H1 (cell line): ENCODE measurements at places on chromosomes 6 and 20. TPM values are rescaled to one million over a fixed set of nuclear protein-coding genes. Genes with fewer than 3 reads are reported as not detected.

The ACSS1 gene
- total RNA-seq, result 2.2 and 2.6 TPM in 2 replicates

The BANF2 gene
- not detected in 2 replicates for total RNA-seq

DNA sequence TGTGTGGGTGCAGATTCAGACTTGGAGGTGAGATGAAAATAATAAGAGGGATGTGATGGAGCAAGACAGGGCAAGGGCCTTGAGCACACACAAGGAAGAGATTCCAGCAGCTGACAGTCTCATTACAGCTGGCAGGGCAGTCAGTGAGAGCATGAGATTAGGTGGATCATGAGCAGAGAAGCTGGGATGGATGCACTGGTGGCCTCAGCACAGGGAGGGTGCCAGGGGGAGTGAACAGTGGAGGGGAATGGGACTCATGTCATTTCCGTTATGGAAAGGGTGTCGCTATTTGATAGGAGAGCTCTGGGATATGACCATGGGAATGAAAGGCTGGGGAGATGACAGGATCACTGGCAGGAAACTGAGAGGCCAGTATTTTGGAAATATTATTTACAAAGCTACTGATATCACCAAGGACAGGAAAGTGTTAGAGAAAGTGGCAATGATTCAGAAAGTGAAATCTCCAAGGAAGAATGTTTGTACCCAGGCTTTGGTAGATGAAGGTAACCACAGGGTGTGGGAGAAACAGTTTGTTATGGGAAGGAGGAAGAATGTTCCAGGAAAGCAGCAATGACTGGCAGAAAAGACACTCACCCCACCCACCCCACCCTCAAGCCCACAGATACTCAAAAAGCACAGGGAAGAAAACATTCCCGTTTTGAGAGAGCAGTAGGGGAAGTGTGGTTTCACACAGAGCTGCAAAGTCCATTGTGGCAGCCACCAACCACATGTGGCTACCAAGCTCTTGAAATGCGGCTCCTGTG, 214.7 kb upstream of the PROKR2 start:
- no peak overlapping the region for H3K27ac ChIP-seq
- DNase-seq, result no peak
- H3K27me3 ChIP-seq, result no peaks in the 10 kb centered on the region
- no peaks in the 10 kb centered on the region for H3K4me1 ChIP-seq
- no peaks in the 10 kb centered on the region for H3K36me3 ChIP-seq

DNA sequence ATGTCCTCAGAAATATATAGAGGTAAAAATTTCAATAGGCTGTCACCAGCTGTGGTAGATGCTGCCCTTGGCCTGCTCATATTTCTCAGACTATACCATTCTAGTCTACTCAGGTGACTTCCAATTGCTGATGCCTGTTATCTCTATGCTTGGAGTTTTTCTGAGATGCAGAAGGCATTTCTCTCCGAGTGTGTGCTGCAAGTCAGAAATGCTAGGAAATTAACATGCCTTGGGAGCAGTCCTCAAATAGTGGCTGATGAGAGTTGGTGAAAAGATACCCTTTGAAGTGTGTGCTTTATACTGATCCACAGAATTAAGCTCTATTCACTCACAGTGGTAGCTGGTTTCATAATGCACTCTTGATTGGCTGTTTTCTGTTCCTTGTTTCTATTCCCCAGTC, 43.2 kb upstream of the PKIB start:
- no peaks in the 10 kb centered on the region for H3K4me1 ChIP-seq
- DNase-seq, result no peak
- H3K36me3 ChIP-seq, result no peaks in the 10 kb centered on the region
- no peak overlapping the region for H3K27ac ChIP-seq

GRCh38 chr6:34568341-34569201, 12.4 kb upstream of the SPDEF start:
- H3K27me3 ChIP-seq, result no peaks in the 10 kb centered on the region
- H3K36me3 ChIP-seq, result no peaks in the 10 kb centered on the region
- DNase-seq, result no peak
- no peak overlapping the region for H3K27ac ChIP-seq

The ZBP1 gene
- not detected in 2 replicates for total RNA-seq

GRCh38 chr6:32424589-32425300, 14.9 kb upstream of the HLA-DRA start:
- no peak overlapping the region for H3K4me3 ChIP-seq
- no peaks in the 10 kb centered on the region for H3K27me3 ChIP-seq
- H3K27ac ChIP-seq, result no peak overlapping the region
- no peaks in the 10 kb centered on the region for H3K36me3 ChIP-seq

- no peak for DNase-seq
- no peak overlapping the region for H3K4me3 ChIP-seq
- no peaks in the 10 kb centered on the region for H3K27me3 ChIP-seq
These were observed 59.8 kb downstream of the SHPRH start for GRCh38 chr6:145904391-145904790.

The CLVS2 gene
- 0.67 and 0.73 TPM in 2 replicates for total RNA-seq

DNA sequence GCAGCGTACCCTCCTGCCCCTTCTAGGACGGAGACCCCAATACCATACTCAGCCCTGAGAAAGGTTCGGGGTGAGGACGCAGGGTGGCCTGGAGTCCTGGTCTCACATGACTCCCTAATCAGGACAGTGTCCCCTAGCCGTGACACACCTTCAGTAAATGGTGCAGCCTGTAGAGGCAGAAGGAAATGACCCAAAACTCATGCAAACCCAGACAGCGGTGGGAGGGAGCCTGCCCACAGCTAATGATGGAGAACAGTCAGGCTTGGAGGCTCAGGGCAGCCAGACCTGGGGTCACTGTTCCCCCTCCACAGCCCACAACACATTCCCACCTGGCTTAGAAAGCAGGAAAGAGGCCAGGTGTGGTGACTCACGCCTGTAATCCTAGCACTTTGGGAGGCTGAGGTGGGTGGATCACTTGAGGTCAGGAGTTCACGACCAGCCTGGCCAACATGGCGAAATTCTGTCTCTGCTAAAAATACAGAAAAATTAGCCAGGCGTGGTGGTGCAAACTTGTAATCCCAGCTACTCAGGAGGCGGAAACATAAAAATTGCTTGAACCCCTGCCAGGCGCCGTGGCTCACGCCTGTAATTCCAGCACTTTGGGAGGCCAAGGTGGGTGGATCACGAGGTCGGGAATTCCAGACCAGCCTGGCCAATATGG, 8.8 kb upstream of the HMGA1 start:
- H3K4me1 ChIP-seq, result peaks cover 35% of the 10 kb centered on the region
- no peak for DNase-seq
- no peaks in the 10 kb centered on the region for H3K27me3 ChIP-seq
- H3K27ac ChIP-seq, result peak overlapping the region; percentile 80

DNA sequence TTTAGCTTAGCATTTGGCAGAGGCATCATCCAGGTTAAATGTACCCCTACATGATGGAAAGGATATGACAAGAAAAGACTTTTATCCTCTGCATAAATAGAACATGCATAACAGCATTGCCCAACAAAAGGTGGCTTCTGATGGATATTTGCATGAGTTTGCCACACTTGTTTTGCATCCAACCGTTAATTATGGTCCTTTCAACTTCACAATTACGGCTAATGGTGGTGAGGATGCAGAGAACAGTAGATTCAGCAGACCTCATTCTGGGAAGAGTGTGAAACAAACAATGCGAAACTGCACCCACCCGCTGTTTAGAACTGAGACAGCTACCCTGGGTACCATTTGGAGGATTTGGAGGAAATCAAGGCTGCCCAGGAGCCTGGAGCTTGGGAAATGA, 690.9 kb upstream of the CHD6 start:
- H3K27ac ChIP-seq, result no peak overlapping the region
- no peak overlapping the region for H3K4me3 ChIP-seq
- H3K36me3 ChIP-seq, result no peaks in the 10 kb centered on the region
- no peaks in the 10 kb centered on the region for H3K27me3 ChIP-seq

DNA sequence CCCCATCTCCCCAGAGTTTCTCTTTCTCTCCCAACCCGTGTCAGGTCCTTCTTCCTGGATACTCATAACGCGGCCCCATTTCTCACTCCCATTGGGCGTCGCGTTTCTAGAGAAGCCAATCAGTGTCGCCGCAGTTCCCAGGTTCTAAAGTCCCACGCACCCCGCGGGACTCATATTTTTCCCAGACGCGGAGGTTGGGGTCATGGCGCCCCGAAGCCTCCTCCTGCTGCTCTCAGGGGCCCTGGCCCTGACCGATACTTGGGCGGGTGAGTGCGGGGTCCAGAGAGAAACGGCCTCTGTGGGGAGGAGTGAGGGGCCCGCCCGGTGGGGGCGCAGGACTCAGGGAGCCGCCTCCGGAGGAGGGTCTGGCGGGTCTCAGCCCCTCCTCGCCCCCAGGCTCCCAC, at the start of gene HLA-F:
HLA-F (plus strand) TSS at position 173 of the 404 bp plus-strand sequence; CDS start at position 203, 30 bp downstream.
- H3K4me3 ChIP-seq, result peak within 1 kb of the TSS; percentile 68
- DNase-seq, result peak; percentile 83
- H3K27me3 ChIP-seq, result peaks cover 33% of the 10 kb centered on the region
- no peaks in the 10 kb centered on the region for H3K36me3 ChIP-seq
- no peak within 1 kb of the TSS for H3K27ac ChIP-seq
- peaks cover 6% of the 10 kb centered on the region; the same call in 1 of the 2 replicates for H3K4me1 ChIP-seq

- no peak overlapping the region for H3K4me3 ChIP-seq
- DNase-seq, result no peak
- peaks cover 2% of the 10 kb centered on the region for H3K4me1 ChIP-seq
- no peak overlapping the region for H3K27ac ChIP-seq
- no peaks in the 10 kb centered on the region for H3K36me3 ChIP-seq
- no peaks in the 10 kb centered on the region for H3K27me3 ChIP-seq
These were observed 3.1 kb downstream of the TRAPPC3L start for GRCh38 chr6:116542426-116542825.

- 0 out of 2 replicates have a peak, but pooled peaks cover 4% of the 10 kb centered on the region for H3K4me1 ChIP-seq
- no peak for DNase-seq
- no peaks in the 10 kb centered on the region for H3K27me3 ChIP-seq
- H3K36me3 ChIP-seq, result no peaks in the 10 kb centered on the region
- no peak overlapping the region for H3K4me3 ChIP-seq
These were observed 740 bp downstream of the TRIM15 start for GRCh38 chr6:30163918-30164654.

- H3K4me1 ChIP-seq, result no peaks in the 10 kb centered on the region; the same call in 1 of the 2 replicates
- H3K27ac ChIP-seq, result no peak overlapping the region
- no peaks in the 10 kb centered on the region for H3K27me3 ChIP-seq
- H3K4me3 ChIP-seq, result no peak overlapping the region
These were observed 116.5 kb downstream of the SCML4 start for GRCh38 chr6:107707346-107708275.

DNA sequence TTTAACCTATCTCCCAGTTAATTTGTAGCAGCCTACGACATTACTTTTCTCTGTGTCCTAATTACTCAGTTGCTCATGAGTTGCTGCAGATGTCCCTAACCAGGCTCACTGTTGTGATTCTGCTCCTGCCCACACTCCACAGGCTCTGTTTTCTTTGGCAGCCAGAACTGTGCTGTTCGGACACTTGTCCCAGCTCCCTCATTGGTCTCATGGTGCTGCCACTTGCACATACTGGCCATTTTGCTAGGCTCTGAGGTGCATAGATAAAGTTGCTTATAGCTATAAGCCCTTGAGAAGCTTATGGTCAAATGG, 55.0 kb downstream of the NOX3 start:
- H3K4me3 ChIP-seq, result no peak overlapping the region
- no peaks in the 10 kb centered on the region for H3K27me3 ChIP-seq
- no peaks in the 10 kb centered on the region for H3K36me3 ChIP-seq
- no peaks in the 10 kb centered on the region for H3K4me1 ChIP-seq
- H3K27ac ChIP-seq, result no peak overlapping the region

- H3K27me3 ChIP-seq, result no peaks in the 10 kb centered on the region
- no peak for DNase-seq
- H3K4me1 ChIP-seq, result no peaks in the 10 kb centered on the region
- no peak overlapping the region for H3K27ac ChIP-seq
- no peak overlapping the region for H3K4me3 ChIP-seq
These were observed 424.5 kb upstream of the FLRT3 start for GRCh38 chr20:14761903-14762302.

DNA sequence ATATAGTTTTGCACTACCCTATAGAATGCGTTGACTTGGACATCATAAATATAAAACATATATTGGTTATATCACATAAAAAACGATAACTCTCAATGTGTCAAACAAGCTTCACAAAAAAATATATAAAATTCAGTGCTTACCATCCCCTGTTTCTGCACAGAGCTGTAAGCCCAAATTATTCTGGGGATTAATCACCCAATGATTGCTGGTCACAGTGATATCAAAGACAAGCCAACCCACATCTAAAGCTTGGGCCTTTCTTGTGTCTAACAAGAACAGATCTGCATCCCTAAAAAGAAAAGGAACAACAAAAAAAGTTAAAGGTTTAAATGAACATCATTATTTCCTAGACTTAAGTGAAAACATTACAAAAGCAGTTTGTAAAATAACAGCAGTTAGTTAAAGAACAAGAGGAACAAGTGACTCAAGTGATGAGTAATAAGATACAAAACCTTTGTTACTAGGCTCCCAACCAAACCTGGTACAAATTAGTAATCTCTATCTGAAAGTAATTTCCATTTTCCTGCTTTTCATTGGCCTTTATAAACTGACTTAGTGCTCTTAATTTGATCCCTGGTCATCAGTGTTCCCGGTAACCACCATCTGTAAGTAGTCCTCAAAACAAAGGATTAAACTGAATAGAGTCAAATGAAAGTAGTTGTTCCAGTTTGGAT, 81.1 kb downstream of the BMP5 start:
- no peaks in the 10 kb centered on the region for H3K4me1 ChIP-seq
- no peak overlapping the region for H3K4me3 ChIP-seq
- no peak for DNase-seq
- no peaks in the 10 kb centered on the region for H3K27me3 ChIP-seq
- H3K36me3 ChIP-seq, result no peaks in the 10 kb centered on the region

GRCh38 chr6:97361286-97361685, 78.3 kb upstream of the MMS22L start:
- no peaks in the 10 kb centered on the region for H3K4me1 ChIP-seq
- no peak for DNase-seq
- H3K27ac ChIP-seq, result no peak overlapping the region

DNA sequence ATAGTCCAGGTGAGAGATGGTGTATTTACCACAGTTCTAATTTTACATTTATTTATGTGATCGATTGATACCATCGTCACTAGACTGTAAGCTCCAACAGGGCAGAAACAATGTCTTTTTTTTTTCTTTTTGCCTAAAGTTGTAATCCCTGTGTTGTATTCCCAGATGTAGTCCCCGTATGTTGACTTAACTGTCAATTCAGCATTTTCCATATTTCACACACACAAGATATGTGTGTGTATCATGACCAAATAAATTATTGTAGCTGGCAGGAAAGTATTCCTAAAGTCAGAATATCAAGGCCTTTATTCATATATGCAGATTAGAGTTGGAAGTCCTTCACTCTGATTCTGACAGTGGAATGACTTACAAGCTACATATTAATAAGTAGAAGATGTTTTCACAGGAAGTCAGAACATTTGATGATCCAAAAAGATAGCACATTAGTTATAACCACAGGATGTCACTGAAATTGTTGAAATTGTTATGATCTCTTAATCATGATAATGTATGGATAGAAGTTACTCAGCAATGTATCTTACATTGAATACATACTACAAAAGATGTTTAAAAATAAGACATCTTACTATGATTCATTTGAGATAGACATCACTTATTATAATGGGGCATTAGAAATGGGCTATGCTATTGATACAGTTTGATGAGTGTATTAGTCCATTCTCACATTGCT, 10.6 kb downstream of the RNF182 start:
- H3K4me3 ChIP-seq, result no peak overlapping the region
- H3K4me1 ChIP-seq, result peaks cover 5% of the 10 kb centered on the region
- H3K27me3 ChIP-seq, result no peaks in the 10 kb centered on the region
- H3K36me3 ChIP-seq, result no peaks in the 10 kb centered on the region
- no peak for DNase-seq
- no peak overlapping the region for H3K27ac ChIP-seq

GRCh38 chr20:5220321-5221060, 93.7 kb downstream of the CDS2 start:
- no peaks in the 10 kb centered on the region for H3K27me3 ChIP-seq
- no peak overlapping the region for H3K4me3 ChIP-seq
- no peaks in the 10 kb centered on the region for H3K36me3 ChIP-seq
- H3K27ac ChIP-seq, result no peak overlapping the region
- DNase-seq, result no peak
